IPS DF 19.7 (cell line): ENCODE measurements at places on chromosomes 12 and 14.

- DNase-seq: no peak
Observed at GRCh38 chr12:53324113-53324778, 2.8 kb upstream of the AAAS start.

DNA sequence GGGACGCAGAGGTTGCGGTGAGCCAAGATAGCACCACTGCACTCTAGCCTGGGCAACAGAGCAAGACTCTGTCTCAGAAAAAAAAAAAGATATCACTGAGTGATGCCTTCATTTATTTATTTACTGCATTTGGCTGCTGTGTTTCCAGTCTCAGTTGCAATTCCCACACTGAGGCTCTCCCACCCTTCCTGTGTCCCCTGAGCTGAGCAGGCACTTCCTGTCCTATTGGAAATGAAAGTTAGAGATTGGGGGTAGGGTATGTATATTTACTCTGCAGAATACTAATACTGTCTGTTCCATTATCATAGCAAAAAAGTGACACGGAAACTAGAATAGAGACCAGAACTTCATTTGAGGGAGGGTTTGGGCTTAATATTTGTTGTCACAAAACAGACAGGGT is 1.6 kb upstream of the RBMS2 start:
- no peak for DNase-seq

- DNase-seq: peak; percentile 61
Observed at GRCh38 chr12:106118-106591, 39.6 kb downstream of the IQSEC3 start.

DNA sequence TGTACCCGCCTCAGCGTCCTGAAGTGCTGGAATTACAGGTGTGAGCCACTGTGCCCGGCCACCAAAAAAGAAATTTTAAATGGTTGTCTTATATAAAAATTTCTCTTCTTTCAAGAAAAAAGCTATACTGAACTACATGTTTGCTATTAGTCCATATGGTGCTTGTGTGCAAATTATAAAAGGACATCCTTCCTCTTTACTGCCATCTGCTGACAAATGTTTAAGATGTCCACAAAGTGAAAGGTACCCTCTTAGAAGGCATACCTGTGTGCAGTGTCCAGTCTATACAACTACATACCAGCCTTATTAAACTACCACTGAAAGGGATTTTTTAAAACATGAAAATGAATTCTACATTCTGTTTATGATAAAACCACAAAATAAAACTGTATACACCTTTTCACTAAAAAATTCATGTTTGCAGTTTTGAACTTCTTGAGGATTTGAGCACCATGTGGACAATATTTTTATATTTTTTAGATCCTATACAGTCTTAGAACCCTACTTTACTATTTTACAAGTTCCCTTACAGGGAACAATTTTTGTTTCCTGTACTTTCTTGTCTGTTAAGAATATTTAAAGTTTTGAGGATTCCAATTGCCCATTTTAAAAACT is 32.8 kb upstream of the TOMM20L start:
- DNase-seq: no peak

DNA sequence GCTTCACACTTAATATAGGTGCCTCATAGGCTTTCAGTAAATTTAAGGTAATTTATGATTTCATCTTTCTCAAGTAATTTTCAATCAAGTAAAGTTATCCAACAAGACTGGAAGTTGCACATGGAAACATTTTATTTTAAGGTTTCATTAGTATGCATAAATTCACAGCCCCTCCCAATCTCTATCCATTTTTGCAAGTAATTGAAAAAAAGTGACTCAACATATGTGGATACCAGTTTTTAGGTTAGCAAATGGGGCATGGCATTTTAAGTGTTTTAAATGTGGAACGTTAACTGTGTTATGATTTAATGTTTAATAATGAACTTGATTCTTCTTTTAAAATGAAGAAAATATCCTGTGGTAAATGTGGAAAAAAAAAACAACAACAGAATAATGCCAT is 532.8 kb downstream of the FOXG1 start:
- no peak for DNase-seq

GRCh38 chr14:79254069-79254775 is 957.1 kb downstream of the DIO2 start:
- DNase-seq: no peak

DNA sequence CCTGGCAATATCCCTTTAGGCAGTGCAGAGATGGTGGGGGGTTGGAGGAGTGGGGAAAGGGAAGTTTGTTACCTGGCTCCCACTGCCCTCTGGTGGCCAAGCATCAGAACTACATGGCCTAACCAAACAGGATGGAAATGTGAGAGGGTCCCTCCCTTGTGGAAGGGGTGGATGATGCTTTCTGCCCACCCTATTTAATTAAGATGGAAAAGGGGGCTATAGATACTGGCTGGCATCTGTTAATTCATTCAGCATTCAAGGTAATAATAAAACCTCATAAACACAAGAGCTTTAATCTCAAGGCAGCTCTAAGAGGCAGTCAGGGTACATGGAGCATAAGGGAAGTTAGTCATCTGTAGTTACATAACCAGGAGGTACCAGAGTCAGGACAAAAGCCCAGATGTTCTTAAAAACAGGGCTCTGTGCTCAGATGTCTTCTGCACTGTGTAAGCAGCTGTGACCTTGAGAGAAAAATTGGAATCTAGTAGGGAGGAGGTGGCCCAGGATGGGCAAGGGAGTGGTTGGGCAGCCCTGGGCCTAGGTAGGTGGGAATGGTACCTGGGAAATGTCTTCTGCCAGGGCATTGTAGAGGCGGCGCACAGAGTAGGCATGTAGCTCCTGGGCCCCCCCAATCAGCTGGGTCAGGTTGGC is 4.6 kb downstream of the AP1G2 start:
- DNase-seq: no peak

DNA sequence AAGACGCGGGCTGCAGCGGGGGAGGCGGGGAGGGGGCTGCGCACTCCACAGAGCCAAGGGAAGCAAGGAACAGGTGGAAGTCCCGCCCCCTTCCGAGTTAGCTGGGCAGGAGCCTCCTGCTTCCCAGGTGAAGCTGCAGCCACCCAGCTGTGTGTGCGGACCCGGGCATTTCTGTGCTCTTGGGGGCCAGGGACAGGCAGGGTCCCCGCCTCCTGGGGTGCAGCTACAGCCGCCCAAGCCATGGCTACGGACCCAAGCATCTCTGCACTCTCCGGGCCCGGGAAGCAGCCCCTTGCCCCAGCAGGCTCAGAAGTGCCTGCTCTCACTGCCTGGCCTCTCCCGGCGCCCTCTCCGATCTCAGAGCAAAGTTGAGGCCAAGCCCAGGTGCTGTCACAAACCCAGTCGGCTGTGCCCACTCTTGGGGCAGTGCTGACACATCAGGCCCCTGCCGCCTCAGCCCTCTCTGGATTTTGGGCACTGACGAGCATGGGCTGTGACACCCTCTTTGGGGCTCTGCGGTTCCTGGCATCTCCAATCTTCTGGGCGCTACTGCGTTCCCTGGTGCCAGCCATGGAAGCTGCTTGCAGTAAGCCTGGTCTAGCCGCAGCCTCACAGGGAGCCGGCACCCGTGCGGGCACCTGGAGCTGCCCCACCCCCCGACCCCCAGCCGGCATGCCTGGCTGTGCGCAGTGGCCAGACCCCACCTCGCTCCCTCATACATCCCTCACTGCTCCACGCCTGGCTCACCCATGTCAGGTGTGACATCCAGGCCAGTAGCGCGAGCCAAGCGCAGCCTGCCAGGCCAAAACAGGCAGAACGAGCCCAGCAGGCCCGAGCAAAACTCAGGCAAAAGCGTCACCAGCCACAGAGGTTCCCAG is 8.5 kb upstream of the MGAT4C start:
- DNase-seq: no peak

GRCh38 chr12:51686727-51687126 is 95.7 kb downstream of the SCN8A start:
- DNase-seq: no peak

DNA sequence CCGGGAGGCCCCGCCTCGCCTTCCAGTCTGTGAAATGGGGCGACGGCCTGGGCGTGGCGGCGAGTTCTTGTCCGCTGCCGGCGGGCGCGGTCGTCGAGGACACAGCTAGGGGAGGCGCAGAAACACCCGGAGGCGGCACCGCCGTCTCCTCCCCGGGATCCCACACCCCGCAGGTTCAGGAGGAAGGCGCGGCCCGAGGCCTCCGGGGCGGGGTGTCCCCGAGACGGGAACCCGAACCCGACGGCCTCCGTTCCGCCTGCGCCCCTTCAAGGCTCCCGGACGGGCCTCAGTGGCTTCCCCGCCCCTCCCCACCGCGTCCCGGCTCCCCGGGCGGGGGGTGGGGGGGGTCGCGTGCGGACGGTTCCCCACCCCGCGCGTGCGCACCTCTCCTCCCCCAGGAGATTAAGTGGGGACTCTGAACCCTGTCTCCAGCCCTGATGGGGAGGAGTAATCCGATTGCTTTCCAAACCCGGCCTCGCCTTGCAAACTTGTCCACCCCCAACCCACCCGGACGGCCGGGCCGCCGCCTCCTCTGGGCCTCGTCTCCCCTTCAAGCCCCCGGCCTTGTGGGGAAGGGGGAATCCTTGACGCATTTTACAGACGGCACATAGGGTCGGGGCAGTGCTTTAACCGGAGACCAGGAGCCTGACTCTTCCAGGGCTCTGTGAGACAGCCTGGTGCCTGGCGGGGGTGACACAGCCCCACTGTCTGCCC is 35.3 kb upstream of the ANKRD9 start:
- no peak for DNase-seq

GRCh38 chr14:58587271-58587670 is 50.5 kb upstream of the DACT1 start:
- DNase-seq: no peak

- DNase-seq: no peak
Observed at GRCh38 chr12:73342733-73343132, 1070.6 kb downstream of the TRHDE start.

- no peak for DNase-seq
Observed at GRCh38 chr12:120865098-120865497, 39.1 kb downstream of the SPPL3 start.

GRCh38 chr12:92955997-92956663 is 27.0 kb upstream of the EEA1 start:
- DNase-seq: no peak

DNA sequence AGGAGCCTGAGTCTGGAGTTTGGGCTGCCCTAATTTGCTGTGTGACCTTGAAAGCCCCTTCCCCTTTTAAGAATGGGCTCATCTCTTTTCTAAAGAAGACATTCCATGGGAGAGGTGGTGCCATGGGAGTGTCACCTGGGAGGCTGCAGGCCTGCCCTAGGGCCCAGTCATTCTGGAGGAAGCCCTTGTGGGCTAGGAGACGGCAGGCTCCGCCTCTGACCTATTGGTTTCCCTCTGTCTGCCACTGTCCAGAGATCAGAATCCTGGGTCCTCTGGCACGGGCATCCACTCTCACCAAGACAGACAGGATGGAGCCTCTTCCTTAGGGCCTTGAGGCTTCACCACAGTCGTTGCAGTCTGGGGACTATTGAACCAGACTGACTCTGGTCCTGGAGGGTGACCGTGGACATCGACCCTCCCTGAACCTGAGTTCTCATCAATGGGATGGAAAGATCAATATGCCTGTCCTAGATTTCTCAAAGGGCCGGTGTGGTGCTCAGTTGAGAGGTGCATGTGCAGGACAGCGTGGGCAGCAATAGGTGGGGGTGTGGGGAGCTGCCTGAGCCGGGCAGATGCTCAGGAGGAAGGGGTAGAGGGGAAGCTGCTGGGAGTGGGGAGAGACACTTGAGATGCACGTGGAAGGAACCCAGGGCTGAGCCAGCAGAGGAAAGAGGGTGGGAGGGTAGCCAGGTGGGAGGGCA is 12.2 kb upstream of the CLMN start:
- DNase-seq: no peak

GRCh38 chr14:77039285-77040058 is 11.0 kb upstream of the IRF2BPL start:
- no peak for DNase-seq
